ENCODE measurements at places on chromosomes 2 and 18.

- peak; percentile 95 for DNase-seq
These were observed 115.6 kb downstream of the CTAGE1 start for GRCh38 chr18:22302144-22302543.

DNA sequence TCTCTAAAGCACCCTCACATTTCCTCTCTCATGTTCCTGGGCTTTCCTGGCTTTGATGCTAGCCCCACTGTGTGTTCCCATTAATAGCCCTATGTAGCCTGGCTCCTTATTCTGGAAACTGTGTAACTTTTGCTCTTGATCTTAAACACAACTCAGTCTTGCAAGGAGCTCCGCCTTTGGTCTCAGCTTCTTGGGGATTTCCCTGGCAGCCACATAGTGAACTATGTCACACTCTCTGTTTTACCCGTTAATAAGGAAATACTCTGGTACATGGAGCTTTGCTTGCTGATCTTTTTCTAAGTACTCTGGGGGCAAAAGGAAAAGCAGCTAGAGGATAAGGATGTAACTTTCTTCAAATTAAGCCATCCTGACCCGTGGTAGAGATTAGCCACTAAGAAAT is 259.3 kb downstream of the NEDD4L start:
- no peak for DNase-seq

- DNase-seq, result no peak
These were observed 84.5 kb upstream of the TANK start for GRCh38 chr2:161075701-161076100.

- DNase-seq, result no peak
These were observed 198.3 kb upstream of the SLC35G4 start for GRCh38 chr18:11411048-11411447.

GRCh38 chr2:174748948-174749347 is 15.3 kb downstream of the CHRNA1 start:
- peak; percentile 67 for DNase-seq
